GM12878 (cell line): ENCODE measurements at places on chromosomes 4 and X. TPM values are rescaled to one million over a fixed set of nuclear protein-coding genes. Genes with fewer than 3 reads are reported as not detected.

Gene POF1B
- total RNA-seq, result 0.64 and 1.1 TPM in 2 replicates

Gene TGIF2LX
- total RNA-seq, result not detected in 2 replicates

Gene NCAPG
- 46.1 and 53.3 TPM in 2 replicates for total RNA-seq

Gene HCCS
- total RNA-seq, result 30.0 and 36.0 TPM in 2 replicates

Gene ADH1B
- 1.3 TPM in 2 replicates for total RNA-seq

Gene FREM3
- not detected in 2 replicates for total RNA-seq

Gene IL1RAPL2
- total RNA-seq, result not detected in 2 replicates

Gene DCAF16
- total RNA-seq, result 30.1 and 38.1 TPM in 2 replicates

Gene USP26
- total RNA-seq, result not detected in 2 replicates

Gene TLR10
- total RNA-seq, result 50.4 and 52.8 TPM in 2 replicates

Gene PRR27
- not detected in 2 replicates for total RNA-seq

Gene KIF4A
- total RNA-seq, result 22.3 and 22.9 TPM in 2 replicates

Gene CDS1
- total RNA-seq, result 0.05 TPM in 1 of 2 replicates, not detected in the other

Gene CXorf49
- not detected in 2 replicates for total RNA-seq

Gene GPR119
- total RNA-seq, result not detected in 2 replicates

Gene CCKAR
- not detected in 2 replicates for total RNA-seq
